NCI-H345 (cell line): ENCODE measurements at places on chromosomes 3 and 15.

DNA sequence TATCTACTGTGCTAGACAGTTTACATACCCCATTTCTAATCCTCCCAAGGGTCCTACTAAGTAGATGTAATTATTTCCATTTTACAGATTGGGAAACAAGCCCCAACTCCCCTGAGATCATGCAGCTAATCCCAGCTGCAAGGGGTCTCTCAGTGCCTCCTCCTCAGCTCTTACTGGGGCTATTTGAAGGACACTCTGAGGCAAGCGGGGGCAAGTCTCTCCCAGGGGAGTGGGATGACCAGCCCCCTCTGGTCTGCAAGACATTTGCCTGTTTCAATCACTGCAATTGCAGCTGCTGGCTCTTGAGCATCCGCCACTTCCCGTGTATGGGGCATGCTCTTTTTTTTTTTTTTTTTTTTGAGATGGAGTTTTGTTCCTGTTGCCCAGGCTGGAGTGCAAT lies 11.4 kb downstream of the LAMP3 start:
- DNase-seq, result no peak

- no peak for DNase-seq
Measured at GRCh38 chr15:89090791-89091626, 2.8 kb downstream of the ABHD2 start.

- DNase-seq, result no peak
Measured at GRCh38 chr15:59190291-59190690, 16.4 kb upstream of the LDHAL6B start.

- no peak for DNase-seq
Measured at GRCh38 chr3:36484386-36484785, 104.1 kb downstream of the STAC start.

- no peak for DNase-seq
Measured at GRCh38 chr3:36991147-36991546, 1.8 kb downstream of the EPM2AIP1 start.

DNA sequence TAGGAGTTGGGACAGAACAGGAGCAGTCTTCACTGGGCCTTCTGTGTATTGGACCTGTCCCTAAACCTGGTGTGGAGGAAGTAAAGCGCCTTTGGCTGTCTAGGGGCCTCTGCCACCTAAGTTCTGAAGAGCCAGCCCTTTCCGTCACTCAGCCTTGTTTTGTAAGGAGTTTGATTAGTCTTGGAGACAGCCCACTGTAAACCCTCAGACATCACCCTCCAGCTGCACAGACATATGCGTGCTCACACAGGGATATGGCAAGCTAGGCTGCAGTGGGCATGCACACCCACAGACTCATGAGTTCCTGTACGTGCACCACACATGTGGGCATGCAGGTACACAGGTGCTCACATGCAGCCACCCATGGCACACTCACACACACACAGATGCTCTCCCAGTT lies 5.2 kb downstream of the PRKCD start:
- no peak for DNase-seq

DNA sequence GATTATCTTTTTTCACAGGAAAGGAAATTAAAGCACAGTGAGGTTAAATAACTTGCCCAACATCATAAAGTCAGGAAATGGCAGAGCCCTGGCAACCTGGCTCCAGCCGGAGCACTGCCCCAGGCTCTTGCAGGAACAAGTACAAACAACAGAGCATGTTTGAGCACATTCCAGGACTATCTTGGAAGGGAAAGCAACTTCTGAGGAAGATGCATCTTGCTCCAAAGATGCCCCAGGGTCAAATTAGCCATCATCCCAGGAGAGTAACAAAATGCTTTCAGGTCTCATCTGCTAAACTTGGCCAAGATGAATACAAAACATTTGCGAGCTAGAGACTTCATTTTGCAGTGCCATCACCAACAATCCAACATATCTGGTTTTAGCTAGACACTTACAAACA lies 162.4 kb upstream of the LRRN1 start:
- DNase-seq, result no peak

DNA sequence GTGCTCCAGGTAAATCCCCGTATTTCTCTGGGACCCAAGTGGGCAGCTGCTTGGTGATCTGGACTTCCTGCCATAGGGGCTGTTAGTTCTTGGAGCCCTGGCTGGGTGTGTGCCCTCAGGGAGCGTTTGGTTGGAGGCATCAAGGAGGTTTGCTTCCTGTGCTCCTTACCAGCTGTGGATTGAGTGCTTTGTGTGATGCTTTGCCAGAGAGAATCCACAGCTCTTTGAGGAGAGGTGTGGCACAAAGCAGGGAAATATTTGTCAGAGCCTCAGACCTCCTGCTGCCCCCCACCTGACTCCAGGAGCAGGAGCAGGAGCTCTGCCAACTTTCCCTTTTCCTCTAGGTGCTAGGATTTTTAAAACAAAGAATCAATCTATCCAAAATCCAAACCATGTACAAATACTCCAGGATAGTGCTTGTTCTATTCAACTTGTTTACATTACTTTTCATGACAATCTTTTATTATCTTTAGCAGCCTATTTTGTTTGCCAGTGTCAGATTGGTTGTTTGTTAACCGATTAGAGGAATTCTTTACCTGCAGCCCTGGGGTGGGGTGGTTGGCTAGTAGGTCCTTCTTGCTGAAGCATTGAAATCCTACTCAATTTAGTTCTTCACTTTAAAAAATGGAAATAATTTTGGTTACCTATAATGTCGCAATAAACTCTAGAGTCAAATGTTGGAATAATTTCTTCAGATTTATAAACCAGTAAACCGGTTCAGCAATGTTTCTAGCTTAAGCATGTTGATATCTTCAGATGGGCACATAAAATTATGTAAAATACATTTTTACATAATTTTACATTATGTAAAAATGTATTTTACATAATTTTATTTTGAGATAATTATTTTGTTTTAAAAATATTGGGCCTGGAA lies 2.5 kb downstream of the CTDSPL start:
- DNase-seq, result peak; percentile 66

- DNase-seq, result no peak
Measured at GRCh38 chr15:82807920-82808633, 1.4 kb upstream of the WHAMM start.
